ENCODE measurements at places on chromosomes 3 and 15.

GRCh38 chr3:59481776-59482400 lies 432.1 kb upstream of the CFAP20DC start:
- DNase-seq, result no peak

GRCh38 chr15:70016511-70016994 lies 81.2 kb downstream of the TLE3 start:
- peak; percentile 51 for DNase-seq

- DNase-seq, result no peak
Measured at GRCh38 chr3:114259566-114259965, 22.2 kb upstream of the ZNF80 start.

DNA sequence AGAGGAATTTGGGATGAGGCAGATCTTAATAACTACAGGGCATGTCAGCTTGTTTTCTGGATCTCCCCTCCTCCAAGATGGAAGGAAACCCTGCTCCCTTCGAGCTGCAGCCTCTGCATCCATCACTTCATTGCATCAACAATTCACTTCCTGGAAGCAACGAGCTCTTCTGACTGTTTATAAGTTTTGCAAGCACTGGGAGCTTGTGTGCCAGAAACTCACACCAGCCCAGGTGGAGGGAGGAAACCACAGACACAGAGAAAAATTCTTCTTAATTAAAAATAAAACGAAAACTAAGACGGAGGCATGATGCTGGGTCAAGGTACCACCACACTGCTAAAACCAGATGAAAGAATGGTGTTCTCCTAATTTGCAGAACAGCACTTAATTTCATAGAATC lies 10.6 kb downstream of the LRIG1 start:
- no peak for DNase-seq

DNA sequence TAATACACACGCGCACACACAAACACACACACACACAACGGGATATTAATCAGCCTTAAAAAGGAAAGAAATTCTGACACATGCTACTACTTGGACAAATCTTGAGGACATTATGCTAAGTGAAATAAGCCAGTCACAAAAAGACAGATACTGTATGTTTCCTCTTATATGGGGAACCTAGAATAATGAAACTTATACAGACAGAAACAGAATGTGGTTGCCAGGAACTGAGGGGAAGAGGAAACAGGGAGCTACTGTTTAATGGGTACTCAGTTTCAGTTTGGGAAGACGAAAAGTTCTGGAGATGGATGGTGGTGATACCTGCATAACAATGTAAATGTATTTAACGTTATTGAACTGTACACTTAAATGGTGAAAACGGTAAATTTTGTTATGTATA lies 20.2 kb downstream of the ICE2 start:
- no peak for DNase-seq
